ENCODE measurements at places on chromosomes 2 and 18.

- DNase-seq = no peak
These were observed 569 bp downstream of the TSPYL6 start for GRCh38 chr2:54255230-54256090.

DNA sequence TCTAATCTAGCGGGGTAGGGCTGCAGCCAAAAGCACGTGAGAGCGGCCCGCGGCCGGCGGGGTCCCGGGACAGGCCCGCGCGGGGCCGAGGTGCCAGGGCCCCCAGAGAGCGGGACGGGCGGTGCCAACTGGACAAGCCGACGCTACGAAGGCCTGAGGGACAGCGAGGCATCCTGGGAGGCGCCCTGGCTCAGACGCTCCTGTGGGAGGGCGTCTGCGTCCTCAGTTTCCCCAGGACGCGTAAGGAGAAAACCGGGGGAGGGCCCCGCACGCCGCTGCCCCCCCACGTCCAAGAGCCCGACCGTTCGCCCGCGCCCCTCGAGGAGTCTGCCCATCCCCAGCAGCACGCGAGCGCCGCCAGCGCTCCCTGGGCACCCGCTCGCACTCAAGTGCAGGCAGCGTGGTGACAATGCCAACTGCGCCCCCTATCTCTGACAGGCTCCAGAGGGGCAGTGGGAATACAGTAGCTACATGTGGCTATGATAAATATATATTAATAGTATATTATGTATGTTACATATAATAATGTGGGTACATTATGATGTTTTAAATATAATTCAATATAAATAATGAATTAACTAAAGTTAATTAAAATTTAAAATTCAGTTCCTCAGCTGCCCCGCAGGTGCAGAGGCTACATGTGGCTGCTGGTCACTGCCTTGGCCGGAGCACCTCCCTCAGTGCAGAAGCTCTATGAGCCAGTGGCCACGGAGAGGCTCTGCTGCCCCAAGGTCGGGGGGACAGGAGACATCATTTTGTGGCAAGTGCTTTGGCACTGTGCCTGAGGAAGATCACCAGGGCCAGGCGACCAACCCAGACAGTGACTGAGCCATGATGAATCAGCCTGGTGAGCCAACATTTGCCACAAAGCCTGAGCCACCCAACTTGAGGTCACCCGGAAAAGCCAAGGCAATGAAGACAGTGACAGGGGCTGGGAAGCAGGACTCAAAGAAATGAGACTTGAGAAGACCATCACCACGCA lies 5.5 kb upstream of the SFT2D3 start:
- DNase-seq = no peak

DNA sequence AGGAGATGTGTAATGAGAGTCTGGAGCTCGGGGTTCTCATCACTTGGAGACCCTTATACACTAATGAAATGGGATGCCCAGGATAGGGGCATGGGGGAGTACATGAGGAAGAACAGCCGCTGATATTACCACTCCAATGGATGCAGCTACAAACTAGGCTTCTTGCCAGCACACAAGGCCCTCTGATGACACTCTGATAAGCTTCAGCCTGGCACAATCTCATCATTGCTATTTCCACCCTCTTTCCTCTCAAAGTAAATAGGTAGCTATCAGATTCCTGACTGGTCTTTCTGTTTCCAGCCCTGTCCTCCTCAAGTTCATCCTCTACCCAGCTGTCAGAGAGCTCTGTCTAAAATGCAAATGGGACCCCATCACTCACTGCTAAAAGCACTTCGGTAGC lies 103.0 kb downstream of the GPR39 start:
- DNase-seq = no peak

GRCh38 chr2:20135631-20136050 lies 84.2 kb upstream of the LAPTM4A start:
- DNase-seq = no peak

DNA sequence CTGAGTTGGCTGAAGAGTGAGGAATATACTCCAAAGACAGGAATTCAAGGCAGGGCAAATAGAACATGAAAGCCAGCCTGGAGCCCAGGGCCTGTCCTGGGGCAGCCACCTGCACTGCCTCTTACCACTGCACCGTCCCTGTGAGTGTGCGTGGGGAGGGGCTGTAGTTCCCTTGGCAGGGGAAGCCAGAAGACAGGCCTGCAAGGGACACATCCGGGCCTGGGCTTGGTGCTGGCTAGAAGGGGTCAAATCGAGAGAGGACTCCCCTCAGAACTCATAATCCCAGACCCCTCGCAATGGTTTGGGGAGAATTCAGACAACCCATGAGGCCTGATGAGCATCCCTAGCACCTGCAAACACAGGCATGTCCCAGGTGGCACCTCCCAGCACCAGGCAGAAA lies 87.0 kb downstream of the HDAC4 start:
- DNase-seq = no peak

- DNase-seq = no peak
These were observed 553.3 kb upstream of the TNP1 start for GRCh38 chr2:217413193-217413592.

GRCh38 chr18:22637787-22638186 lies 220.1 kb upstream of the CTAGE1 start:
- no peak for DNase-seq

GRCh38 chr2:159427048-159427447 lies 140.5 kb upstream of the WDSUB1 start:
- DNase-seq = no peak

Data from activated CD8-positive, alpha-beta memory T cell treated with anti-CD3 and anti-CD28 coated beads for 4 hours (primary cell).